Thyroid gland (tissue), 4 donors: ENCODE measurements at places on chromosomes 2 and 18. TPM values are rescaled to one million over a fixed set of nuclear protein-coding genes. Genes with fewer than 3 reads are reported as not detected.
A peak's percentile ranks its signal among the peaks of the same experiment; 100 is the strongest.

Gene PARD6G
- total RNA-seq, result 42.6 TPM

Gene MSH2
- 25.4 TPM for total RNA-seq

Gene POTEI
- 0.11 TPM for total RNA-seq

Gene PECR
- total RNA-seq, result 23.0 TPM

Gene MYO1B
- 16.9 TPM for total RNA-seq

Gene MORN2
- total RNA-seq, result 39.0 TPM

GRCh38 chr18:74289137-74289536 is 2.6 kb downstream of the CYB5A start:
- no peaks in the 10 kb centered on the region for H3K27me3 ChIP-seq
- no peak overlapping the region for H3K4me3 ChIP-seq
- DNase-seq, result no peak
- no peaks in the 10 kb centered on the region for H3K36me3 ChIP-seq

GRCh38 chr2:50116096-50117010 is 915.6 kb downstream of the NRXN1 start:
- DNase-seq, result no peak
- no peak overlapping the region for H3K4me3 ChIP-seq
- no peaks in the 10 kb centered on the region for H3K36me3 ChIP-seq
- H3K4me1 ChIP-seq, result peaks cover 13% of the 10 kb centered on the region
- H3K27me3 ChIP-seq, result no peaks in the 10 kb centered on the region

DNA sequence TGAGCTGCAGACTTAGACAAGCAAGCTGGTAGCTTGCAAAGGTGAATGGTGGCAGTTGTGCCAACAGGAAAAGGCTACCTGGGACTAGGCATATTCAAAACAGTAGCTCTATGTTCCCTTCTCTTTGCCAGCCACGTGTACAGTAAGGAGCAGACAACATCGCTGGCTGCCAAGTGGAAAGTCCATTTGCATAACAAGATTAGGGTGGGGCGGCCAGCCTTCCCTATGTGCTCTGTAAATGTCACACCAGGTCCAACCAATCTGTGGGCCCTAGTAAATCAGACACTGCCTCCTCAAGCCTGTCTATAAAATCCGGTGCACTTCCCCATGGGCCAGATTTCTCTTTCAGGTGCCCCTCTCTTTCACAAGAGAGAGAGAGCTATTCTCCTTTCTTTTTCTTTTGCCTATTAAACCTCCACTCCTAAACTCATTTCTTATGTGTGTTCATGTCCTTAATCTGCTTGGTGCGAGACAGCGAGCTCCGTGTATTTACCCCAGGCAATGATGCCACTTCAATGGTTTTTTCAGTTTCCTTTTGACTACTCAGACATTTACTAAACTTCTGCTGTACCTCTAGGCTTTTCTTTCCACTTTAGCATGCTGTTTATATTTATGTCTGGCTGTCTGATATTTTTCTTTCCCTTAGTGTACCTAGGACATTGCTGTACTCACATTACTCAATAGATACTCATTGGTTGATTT is 297.4 kb upstream of the GCFC2 start:
- H3K36me3 ChIP-seq, result no peaks in the 10 kb centered on the region
- H3K27me3 ChIP-seq, result no peaks in the 10 kb centered on the region
- no peak for DNase-seq
- no peak overlapping the region for H3K4me3 ChIP-seq
- H3K4me1 ChIP-seq, result no peaks in the 10 kb centered on the region
- no peak overlapping the region for H3K27ac ChIP-seq

- peaks cover 10% of the 10 kb centered on the region for H3K36me3 ChIP-seq
- no peaks in the 10 kb centered on the region for H3K27me3 ChIP-seq
- H3K4me3 ChIP-seq, result peak overlapping the region; percentile 99
- peaks cover 18% of the 10 kb centered on the region for H3K4me1 ChIP-seq
- peak overlapping the region; percentile 20 for H3K27ac ChIP-seq
- peak; percentile 64 for DNase-seq
Measured at GRCh38 chr2:70995426-70995729, 705 bp upstream of the TEX261 start.

DNA sequence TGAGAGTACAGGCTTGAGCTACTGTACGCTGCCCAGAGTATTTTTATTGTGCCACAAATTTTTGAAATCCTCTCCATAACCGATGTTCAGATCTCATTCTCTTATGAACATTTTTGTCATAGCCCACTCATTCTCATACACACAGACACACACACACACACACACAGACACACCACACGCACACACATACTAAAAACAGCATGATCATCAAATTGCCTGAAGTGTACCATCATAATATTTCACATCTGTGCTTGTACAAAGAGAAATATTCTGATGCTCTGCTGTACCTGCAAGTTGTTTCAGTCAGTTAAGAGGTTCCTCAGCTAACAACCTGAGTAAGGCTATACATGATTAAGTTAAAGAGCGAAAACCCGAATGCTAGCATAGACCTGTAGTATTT is 95.1 kb downstream of the LRRTM1 start:
- H3K27me3 ChIP-seq, result no peaks in the 10 kb centered on the region
- H3K4me3 ChIP-seq, result no peak overlapping the region
- no peaks in the 10 kb centered on the region for H3K4me1 ChIP-seq
- H3K27ac ChIP-seq, result no peak overlapping the region
- no peak for DNase-seq

GRCh38 chr2:141611-142010 is 95.3 kb upstream of the FAM110C start:
- no peak for DNase-seq
- H3K27me3 ChIP-seq, result no peaks in the 10 kb centered on the region
- H3K27ac ChIP-seq, result no peak overlapping the region
- no peak overlapping the region for H3K4me3 ChIP-seq
- no peaks in the 10 kb centered on the region for H3K4me1 ChIP-seq
- no peaks in the 10 kb centered on the region for H3K36me3 ChIP-seq

DNA sequence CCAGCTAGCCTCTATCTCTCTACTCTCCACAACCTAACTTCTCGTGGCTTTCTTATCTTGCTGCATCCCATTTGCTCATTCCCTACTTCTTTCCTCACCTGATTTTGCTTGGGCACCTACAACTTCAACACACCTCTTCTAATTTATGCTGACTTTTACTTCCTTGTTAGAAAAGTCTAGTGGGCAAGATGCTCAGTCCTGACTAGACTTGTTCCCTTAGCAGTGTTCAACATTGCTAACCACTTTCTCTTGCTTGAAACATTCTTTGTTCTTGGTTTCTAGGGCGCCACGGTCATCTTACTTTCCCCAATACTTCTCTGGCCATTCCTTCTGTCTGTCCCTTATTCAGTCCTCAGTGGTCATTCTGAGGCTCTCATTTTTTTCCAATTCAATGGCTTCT is 454.7 kb upstream of the CWC22 start:
- DNase-seq, result no peak
- no peaks in the 10 kb centered on the region for H3K27me3 ChIP-seq
- no peak overlapping the region for H3K27ac ChIP-seq
- H3K4me1 ChIP-seq, result no peaks in the 10 kb centered on the region

- no peak overlapping the region for H3K27ac ChIP-seq
- H3K4me3 ChIP-seq, result no peak overlapping the region
- no peaks in the 10 kb centered on the region for H3K27me3 ChIP-seq
- no peaks in the 10 kb centered on the region for H3K36me3 ChIP-seq
Measured at GRCh38 chr2:68936889-68937288, 15.8 kb downstream of the GKN2 start.

- H3K4me3 ChIP-seq, result no peak overlapping the region
- H3K4me1 ChIP-seq, result no peaks in the 10 kb centered on the region
- no peak overlapping the region for H3K27ac ChIP-seq
- H3K27me3 ChIP-seq, result no peaks in the 10 kb centered on the region
Measured at GRCh38 chr2:53843595-53843994, 16.2 kb downstream of the GPR75 start.

DNA sequence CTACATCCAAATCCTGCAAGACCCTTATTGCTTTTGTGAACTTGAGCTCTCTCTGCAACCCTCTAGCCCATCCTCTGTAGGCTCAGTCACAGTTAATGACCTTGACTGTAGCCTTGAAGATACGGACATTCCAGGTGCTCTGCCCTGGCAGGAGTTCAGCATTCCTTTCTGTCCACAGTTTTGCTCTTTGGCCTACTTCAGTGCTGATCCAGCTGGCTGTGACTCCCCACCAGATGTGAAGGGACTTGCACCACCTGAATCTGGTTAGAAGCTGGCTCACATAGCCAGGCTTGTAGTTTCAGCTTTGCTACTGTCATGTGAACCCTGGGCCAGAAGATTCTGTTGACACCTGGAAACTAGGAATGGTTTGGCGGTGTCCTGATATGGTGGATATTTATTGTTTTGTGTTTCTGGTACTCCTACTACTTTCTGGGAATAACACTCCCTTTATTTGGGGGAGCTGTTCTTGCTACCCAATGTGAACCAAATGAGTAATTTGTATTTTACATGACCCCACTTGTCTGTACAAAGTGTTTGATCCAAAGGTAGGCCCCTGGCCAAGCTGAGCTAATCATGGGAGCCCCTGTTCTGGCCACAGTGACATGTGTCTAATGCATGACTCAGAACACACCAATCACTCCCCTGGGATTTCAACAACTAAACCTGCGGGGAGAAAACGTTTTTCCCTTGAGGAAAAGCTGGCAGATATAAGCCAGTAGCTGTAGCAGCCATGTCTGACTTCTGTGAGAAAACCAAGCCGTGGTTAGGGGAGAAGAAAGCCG is 73.4 kb downstream of the CDCA7 start:
- no peak overlapping the region for H3K4me3 ChIP-seq
- DNase-seq, result peak; percentile 91
- H3K27ac ChIP-seq, result no peak overlapping the region

GRCh38 chr2:190802129-190802528 is 78.5 kb upstream of the GLS start:
- H3K27ac ChIP-seq, result no peak overlapping the region
- H3K27me3 ChIP-seq, result no peaks in the 10 kb centered on the region
- no peaks in the 10 kb centered on the region for H3K4me1 ChIP-seq

DNA sequence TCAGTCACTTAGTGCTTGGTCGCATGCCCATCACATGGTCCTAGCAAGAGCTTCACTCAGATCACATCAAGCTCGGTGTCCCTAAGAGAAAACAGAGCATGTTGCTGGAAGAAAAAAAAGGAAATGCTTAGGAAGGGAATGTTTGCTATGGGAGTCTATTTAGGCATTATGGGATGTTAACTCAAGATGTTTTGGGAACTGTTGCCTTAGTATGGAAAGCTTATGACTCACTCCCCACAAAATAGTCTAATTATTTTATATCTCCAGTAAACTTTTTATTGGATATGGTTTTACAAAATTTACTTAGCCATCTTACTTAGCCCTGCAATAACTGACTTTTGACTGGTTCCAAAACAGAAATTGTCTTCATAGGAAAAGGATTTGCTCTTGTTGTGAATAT is 439.5 kb upstream of the ZEB2 start:
- H3K36me3 ChIP-seq, result no peaks in the 10 kb centered on the region
- H3K27me3 ChIP-seq, result no peaks in the 10 kb centered on the region
- no peaks in the 10 kb centered on the region for H3K4me1 ChIP-seq
- no peak overlapping the region for H3K27ac ChIP-seq
- DNase-seq, result no peak

GRCh38 chr2:123438251-123438650 is 586.8 kb upstream of the CNTNAP5 start:
- H3K36me3 ChIP-seq, result no peaks in the 10 kb centered on the region
- H3K27me3 ChIP-seq, result no peaks in the 10 kb centered on the region
- no peak overlapping the region for H3K27ac ChIP-seq
- H3K4me1 ChIP-seq, result no peaks in the 10 kb centered on the region
